ENCODE measurements at places on chromosomes 1 and 21. TPM values are rescaled to one million over a fixed set of nuclear protein-coding genes. Genes with fewer than 3 reads are reported as not detected.
A peak's percentile ranks its signal among the peaks of the same experiment; 100 is the strongest.

- H3K27me3 ChIP-seq: no peaks in the 10 kb centered on the region
- no peak for DNase-seq
- no peak overlapping the region for H3K27ac ChIP-seq
- H3K36me3 ChIP-seq: no peaks in the 10 kb centered on the region
These were observed 74.1 kb downstream of the CRB1 start for GRCh38 chr1:197342044-197342565.

Gene C1orf87
- not detected for total RNA-seq

DNA sequence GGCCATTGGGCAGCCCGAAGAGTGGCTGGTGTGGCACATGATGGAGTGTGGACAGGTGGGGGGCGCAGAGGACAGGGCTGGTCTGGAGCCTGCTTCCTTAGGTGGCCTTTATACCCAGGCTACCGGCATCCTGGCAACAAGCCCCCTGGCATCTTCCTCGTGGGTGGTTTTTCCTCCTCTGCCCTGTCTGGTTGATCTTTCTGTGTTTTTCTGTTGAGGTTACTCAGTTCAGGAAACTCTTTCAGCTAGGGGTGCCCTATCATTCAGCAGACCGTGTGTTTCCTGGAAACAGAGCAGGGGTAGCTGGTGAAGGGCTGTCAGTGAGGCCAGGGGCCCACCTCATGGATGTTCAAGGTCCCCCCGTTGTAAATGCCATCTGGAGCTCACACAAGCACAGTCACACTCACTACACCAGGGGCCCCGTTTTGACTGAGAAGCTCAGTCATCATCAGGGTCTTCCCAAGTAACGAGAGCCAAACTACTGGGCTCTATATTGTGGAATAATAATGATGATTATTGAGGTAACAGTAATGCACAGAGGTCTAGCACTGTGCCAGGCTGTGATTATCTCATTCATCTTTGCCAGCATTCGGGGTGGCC, at the start of gene KRTAP12-4:
Gene KRTAP12-4 (minus strand): TSS at position 84 of the 600 bp plus-strand sequence. CDS start 45 bp downstream, at position 39.
- H3K27ac ChIP-seq: no peak within 1 kb of the TSS
- H3K4me3 ChIP-seq: no peak within 1 kb of the TSS
- H3K4me1 ChIP-seq: no peaks in the 10 kb centered on the region
- H3K36me3 ChIP-seq: no peaks in the 10 kb centered on the region
- no peak for DNase-seq

Gene NPL
- total RNA-seq: 15.0 TPM

DNA sequence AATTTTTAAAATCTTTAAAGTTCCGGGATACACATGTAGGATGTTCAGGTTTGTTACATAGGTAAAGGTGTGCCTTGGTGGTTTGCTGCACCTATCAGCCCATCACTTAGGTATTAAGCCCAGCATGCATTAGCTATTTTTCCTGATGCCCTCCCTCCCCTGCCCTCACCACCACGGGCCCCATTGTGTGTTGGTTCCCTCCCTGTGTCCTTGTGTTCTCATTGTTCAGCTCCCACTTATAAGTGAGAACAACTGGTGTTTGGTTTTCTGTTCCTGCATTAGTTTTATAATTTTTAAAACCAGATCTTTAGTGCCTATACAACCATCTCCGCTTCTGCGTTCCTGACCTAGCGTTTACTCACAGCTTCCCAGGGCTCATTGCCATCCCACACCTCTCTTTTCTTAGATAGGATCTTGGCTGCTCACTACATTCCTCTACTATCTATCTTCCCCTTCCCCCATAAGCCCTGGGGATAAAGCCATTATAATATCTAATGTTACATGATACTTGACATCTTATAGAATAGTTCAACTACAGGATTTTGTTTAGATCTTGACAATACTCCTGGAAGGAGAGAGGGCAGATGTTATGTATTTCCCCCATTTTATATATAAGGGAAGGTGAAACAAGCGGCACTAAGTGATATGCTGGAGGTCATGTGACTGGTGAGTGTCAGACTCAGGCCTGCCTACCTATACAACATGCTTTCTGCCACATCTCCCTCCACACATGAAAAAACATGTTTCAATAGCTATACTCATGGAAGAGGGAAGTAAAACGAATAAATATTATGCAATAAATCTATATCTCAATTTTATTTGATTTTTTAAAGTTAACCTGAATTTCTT, 52.3 kb upstream of the DNAJC6 start:
- no peak for DNase-seq
- H3K27me3 ChIP-seq: no peaks in the 10 kb centered on the region
- H3K4me3 ChIP-seq: no peak overlapping the region
- no peaks in the 10 kb centered on the region for H3K36me3 ChIP-seq

DNA sequence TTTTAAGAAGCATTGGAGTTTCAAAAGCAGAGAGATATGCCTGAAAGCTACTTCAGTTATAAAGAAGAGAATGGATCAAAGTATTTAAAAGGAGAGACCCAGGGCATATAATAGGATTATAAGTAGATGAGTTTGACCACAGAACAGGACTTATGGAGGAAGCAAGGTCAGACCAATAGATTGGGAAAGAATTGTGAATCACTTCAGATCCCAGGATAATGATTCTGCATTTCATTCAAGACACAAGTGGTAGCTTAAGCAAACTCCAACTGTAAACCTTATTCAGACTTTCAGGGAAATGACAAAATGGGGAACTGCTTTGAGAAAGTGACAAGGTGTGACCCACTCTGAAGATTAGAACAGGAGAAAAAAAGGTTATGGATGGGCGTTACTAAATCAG, 18.9 kb upstream of the OR10J5 start:
- DNase-seq: no peak
- H3K27me3 ChIP-seq: no peaks in the 10 kb centered on the region
- H3K36me3 ChIP-seq: no peaks in the 10 kb centered on the region
- no peaks in the 10 kb centered on the region for H3K4me1 ChIP-seq
- H3K4me3 ChIP-seq: no peak overlapping the region
- no peak overlapping the region for H3K27ac ChIP-seq

Gene LCA5L
- 2.8 TPM for total RNA-seq

- no peaks in the 10 kb centered on the region for H3K4me1 ChIP-seq
- H3K4me3 ChIP-seq: no peak overlapping the region
- DNase-seq: no peak
- H3K27me3 ChIP-seq: no peaks in the 10 kb centered on the region
- H3K27ac ChIP-seq: no peak overlapping the region
- peaks cover 15% of the 10 kb centered on the region for H3K36me3 ChIP-seq
These were observed 16.0 kb downstream of the MEF2D start for GRCh38 chr1:156484480-156485058.

GRCh38 chr1:43455213-43455889, 1.6 kb upstream of the HYI start:
- no peak for DNase-seq
- H3K27ac ChIP-seq: no peak overlapping the region
- H3K27me3 ChIP-seq: no peaks in the 10 kb centered on the region
- H3K4me3 ChIP-seq: no peak overlapping the region
- H3K36me3 ChIP-seq: no peaks in the 10 kb centered on the region

Gene TMEM240
- total RNA-seq: not detected

DNA sequence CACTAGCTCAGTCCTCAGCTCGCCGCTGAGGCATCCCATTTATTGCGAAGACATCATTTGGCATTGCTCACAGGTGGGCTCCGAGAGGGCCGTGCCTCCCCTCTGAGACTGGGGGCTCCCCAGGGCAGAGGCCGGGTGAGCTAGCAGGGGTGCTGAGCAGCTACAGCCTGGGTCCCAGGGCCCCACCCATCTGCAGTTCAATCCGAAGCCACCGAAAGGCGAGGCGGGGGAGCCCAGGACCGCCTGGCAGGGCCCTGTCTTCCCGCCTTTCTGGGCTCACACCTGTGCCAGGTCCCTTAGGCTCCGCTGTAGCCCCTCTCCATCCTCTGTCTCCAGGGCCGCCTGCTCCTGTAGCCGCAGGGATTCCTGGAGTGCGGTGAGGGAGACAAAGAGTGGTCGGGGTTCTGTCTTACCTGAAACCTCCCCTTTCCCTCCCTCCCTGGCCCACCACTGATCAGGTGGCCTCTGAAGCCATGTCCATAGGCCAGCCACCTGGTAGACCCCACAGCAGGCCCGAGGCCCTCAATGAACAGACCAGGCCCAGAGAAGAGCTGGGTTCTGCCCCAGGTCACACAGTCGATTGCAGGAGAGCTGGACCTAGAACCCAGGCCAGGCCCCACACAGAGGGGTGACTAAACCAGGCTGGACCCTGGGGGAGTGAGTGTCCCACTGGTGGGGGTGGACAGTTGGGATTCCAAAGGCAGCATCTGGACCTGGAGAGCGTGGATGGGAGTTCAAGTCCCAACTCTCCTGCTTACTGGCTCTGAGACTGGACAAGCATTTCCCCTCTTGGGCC, 18.1 kb upstream of the NBPF1 start:
- peak; percentile 75 for DNase-seq
- H3K4me3 ChIP-seq: no peak overlapping the region
- H3K27ac ChIP-seq: no peak overlapping the region
- H3K4me1 ChIP-seq: no peaks in the 10 kb centered on the region
- H3K27me3 ChIP-seq: no peaks in the 10 kb centered on the region
- H3K36me3 ChIP-seq: peaks cover 82% of the 10 kb centered on the region

Gene S100A2
- total RNA-seq: not detected

- DNase-seq: no peak
- peak overlapping the region; percentile 34 for H3K27ac ChIP-seq
- H3K4me3 ChIP-seq: peak overlapping the region; percentile 22
- H3K27me3 ChIP-seq: no peaks in the 10 kb centered on the region
These were observed 229.2 kb downstream of the TTLL7 start for GRCh38 chr1:83769594-83770318.

DNA sequence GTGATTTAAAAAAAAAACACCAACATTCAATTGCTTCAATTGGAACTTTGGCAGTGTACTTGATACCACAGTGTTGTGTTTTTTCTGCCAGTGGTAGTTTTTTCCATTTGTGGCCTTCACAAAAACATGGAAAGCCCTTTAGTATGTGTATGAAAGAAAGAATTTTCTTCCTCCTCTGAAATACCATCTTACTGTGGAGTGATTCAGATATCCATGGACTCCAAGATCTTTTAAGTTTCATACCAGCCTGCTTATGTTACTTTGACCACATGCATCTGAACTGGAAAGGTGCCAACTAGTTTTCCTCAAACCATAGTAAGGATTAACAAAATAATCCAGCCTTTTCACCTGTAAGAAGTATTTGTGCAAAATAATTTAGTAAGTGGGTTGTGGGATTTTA, 3.4 kb downstream of the PPP2R5A start:
- H3K4me1 ChIP-seq: peaks cover 3% of the 10 kb centered on the region
- DNase-seq: no peak
- no peaks in the 10 kb centered on the region for H3K36me3 ChIP-seq
- peak overlapping the region; percentile 99 for H3K27ac ChIP-seq

GRCh38 chr1:98550076-98550475, 111.4 kb upstream of the SNX7 start:
- no peak for DNase-seq
- H3K4me3 ChIP-seq: no peak overlapping the region
- H3K4me1 ChIP-seq: no peaks in the 10 kb centered on the region
- no peaks in the 10 kb centered on the region for H3K36me3 ChIP-seq

DNA sequence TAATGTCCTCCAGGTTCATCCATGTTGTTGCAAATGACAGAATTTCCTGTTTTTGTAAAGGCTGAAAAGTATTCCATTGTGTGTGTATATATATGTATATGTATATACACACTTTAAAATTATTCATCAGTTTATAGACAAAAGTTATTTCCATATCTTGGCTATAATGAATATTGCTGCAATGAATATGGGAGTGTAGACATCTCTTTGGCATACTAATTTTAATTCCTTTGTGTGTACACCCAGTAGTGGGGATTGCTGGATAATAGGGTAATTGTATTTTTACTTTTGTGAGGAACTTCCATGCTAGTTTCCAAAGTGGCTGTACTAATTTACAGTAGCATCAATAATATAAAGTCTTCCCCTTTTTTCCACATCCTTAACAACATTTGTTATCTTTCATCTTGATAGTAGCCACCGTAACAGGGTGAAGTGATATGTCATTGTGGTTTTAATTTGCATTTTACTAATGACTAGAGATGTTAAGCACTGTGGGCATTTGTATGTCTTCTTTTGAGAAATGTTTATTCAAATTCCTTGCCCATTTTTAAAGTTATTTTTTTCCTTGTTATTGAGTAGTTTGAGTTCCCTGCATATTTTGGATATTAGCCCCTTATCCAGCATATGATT, 243.0 kb downstream of the PDE4B start:
- H3K4me1 ChIP-seq: no peaks in the 10 kb centered on the region
- DNase-seq: no peak
- H3K27me3 ChIP-seq: no peaks in the 10 kb centered on the region
- no peak overlapping the region for H3K4me3 ChIP-seq
- H3K36me3 ChIP-seq: no peaks in the 10 kb centered on the region

GRCh38 chr1:25664357-25665199, 48.0 kb downstream of the MAN1C1 start:
- no peaks in the 10 kb centered on the region for H3K4me1 ChIP-seq
- no peak overlapping the region for H3K4me3 ChIP-seq
- no peak overlapping the region for H3K27ac ChIP-seq
- no peaks in the 10 kb centered on the region for H3K36me3 ChIP-seq
- no peaks in the 10 kb centered on the region for H3K27me3 ChIP-seq
- no peak for DNase-seq

- no peaks in the 10 kb centered on the region for H3K4me1 ChIP-seq
- H3K36me3 ChIP-seq: no peaks in the 10 kb centered on the region
These were observed 28.2 kb downstream of the CDCA8 start for GRCh38 chr1:37720231-37721130.

DNA sequence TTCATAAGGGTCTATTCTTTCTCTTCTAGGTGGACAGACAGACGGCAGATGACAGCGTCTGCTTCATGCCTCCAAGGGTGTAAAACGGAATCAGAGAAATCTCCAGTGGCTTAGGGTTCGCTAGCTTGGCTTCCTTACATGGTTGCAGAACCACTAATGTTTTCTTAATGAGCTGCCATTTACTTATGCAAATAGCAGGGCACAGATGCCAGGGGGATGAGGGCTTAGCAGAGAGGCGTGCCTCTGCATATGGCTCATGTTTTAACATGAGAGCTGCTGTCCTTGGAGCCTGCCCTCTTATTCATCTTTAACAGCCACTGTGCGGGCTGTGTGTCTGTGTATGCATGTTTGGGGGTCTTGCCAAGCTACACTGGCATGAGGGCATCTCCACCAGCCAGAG, 119.6 kb downstream of the IER5 start:
- no peaks in the 10 kb centered on the region for H3K27me3 ChIP-seq
- no peak overlapping the region for H3K4me3 ChIP-seq
- no peak overlapping the region for H3K27ac ChIP-seq
- H3K4me1 ChIP-seq: no peaks in the 10 kb centered on the region

Gene HORMAD1
- total RNA-seq: not detected

All from right lobe of liver (tissue), 6 donors.